ENCODE measurements at places on chromosomes 2 and 18. TPM values are rescaled to one million over a fixed set of nuclear protein-coding genes. Genes with fewer than 3 reads are reported as not detected.

The MRO gene
- total RNA-seq = not detected

The TPO gene
- total RNA-seq = 0.71 TPM

DNA sequence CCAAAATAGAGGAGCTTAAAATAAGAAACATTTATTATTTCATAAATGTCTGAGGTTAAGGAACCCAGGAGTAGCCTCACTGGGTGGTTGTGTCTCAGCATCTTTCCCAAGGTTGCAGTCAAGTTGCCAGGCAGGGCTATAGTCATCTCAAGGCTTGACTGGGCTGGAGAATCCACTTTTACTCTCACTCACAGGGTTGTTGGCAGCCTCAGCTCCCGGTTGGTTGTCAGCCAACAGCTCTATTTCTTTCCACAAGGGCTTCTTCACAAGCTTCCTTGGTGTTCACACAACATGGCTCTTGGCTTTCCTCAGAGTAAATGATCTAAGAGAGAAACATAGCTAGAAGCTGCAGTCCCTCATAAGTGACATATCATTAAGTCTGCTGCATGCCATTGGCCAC is 55.6 kb upstream of the TEX51 start:
- no peak for DNase-seq
- H3K36me3 ChIP-seq = no peaks in the 10 kb centered on the region

DNA sequence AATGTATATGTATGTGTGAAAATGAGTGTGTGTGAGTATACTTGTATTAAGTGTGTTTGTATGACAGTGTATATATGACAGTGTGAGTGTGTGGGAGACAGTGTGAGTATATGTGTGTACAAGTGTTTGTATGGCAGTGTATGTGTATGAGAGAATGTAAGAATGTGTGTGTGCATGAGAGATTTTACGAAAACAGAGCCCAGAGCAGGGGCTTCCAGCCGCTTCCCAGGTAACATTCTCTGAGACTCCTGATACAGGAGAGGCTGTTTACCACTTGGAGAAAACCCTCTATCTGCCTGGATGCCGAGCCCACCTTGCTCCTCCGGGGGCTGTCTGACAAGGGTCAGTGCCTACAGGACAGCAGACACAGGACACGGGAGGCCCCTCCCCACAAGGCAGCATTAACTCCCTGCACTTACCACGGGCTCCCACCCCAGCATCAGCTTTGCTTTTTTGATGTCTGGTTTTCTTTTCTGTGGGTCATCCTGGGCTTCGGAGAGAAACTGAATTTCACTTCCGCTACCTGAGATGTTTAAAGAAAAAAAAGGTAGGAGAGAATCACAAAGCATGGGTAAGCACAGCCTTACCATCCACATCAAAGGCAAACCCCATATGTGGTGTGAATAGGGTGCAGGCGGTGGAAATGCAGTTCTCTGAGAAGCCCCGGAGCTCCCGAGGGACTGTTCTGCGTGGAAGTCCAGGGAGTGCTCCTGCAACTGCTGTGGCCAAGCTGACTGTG is 97.6 kb downstream of the UXS1 start:
- no peak overlapping the region for H3K27ac ChIP-seq
- no peak overlapping the region for H3K4me3 ChIP-seq
- peaks cover 15% of the 10 kb centered on the region for H3K4me1 ChIP-seq
- H3K36me3 ChIP-seq = no peaks in the 10 kb centered on the region

- no peaks in the 10 kb centered on the region for H3K36me3 ChIP-seq
- no peaks in the 10 kb centered on the region for H3K4me1 ChIP-seq
- H3K4me3 ChIP-seq = no peak overlapping the region
These were observed 245.6 kb downstream of the NDUFA10 start for GRCh38 chr2:239779584-239779983.

All from cardiac muscle cell (in vitro differentiated cells and primary cell).